ENCODE measurements at places on chromosomes 12 and 14.

GRCh38 chr12:46370792-46371717 lies 1.5 kb downstream of the SLC38A2 start:
- DNase-seq: peak; percentile 63

- DNase-seq: no peak
These were observed 68.6 kb upstream of the MAX start for GRCh38 chr14:65170768-65171507.

GRCh38 chr12:69657376-69658137 lies 41.5 kb downstream of the BEST3 start:
- no peak for DNase-seq

GRCh38 chr12:105240228-105240627 lies 4.3 kb upstream of the APPL2 start:
- DNase-seq: no peak

All from NCI-H187 treated with DMSO at 0.1 percent for 48 hours (cell line).